Upper lobe of right lung (tissue), 1 donor: ENCODE measurements at places on chromosomes 6 and 20.

DNA sequence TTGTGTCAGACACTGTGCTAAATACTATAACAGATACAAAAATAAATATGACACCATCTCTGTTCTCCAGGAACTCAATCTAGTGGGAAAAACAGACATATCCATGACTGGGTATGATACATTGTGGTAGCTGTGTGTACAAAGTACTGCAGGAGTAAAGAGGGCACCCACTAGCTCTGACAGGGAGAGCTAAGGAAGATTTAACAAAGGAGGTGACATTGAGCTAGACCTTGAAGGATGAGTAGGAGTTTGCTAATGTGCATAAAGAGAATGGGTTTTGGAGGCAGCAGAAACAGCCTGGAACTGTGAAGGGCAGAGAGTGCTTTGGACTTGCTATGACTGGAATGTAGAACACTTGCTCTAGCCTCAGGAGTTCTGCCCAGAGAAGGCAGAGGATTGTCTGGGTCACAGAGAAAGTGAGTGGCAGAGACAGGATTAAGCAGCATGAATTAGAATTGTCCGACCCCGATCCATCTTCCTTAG lies 14.4 kb downstream of the MMP24 start:
- no peak for DNase-seq

GRCh38 chr6:21654361-21654760 lies 60.8 kb downstream of the SOX4 start:
- no peak for DNase-seq

DNA sequence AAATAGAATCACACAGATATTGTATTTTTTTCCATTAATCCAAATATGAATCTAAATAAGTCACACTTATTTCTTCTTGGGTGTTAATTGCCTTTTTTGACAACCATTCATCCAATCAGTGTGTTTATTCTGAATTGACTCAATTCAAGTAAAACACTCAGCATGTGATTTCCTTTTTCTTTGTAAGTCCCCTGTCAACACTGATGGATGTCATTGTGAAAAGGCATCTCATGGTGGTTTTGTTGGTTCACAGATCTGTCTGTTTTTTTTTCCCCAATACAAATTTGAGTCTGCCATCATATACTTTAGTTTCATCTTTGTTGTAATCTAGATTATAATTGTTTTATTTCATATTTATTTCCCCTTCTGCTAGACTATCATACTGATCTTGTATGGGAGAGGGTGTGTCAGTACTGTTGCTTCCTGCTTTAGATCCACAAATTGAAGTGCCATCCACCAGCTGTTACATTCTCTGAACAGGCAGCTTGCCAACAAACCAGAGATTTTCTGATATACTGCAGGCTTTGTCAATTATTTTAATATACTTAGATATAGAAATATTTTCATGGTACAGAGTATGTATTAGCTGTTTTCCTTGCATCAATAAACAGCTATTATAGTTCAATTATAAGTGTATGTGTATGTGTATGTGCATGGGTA lies 64.2 kb upstream of the FLRT3 start:
- no peak for DNase-seq

- DNase-seq, result no peak
Measured at GRCh38 chr6:165722022-165722421, 59.0 kb upstream of the PDE10A start.

DNA sequence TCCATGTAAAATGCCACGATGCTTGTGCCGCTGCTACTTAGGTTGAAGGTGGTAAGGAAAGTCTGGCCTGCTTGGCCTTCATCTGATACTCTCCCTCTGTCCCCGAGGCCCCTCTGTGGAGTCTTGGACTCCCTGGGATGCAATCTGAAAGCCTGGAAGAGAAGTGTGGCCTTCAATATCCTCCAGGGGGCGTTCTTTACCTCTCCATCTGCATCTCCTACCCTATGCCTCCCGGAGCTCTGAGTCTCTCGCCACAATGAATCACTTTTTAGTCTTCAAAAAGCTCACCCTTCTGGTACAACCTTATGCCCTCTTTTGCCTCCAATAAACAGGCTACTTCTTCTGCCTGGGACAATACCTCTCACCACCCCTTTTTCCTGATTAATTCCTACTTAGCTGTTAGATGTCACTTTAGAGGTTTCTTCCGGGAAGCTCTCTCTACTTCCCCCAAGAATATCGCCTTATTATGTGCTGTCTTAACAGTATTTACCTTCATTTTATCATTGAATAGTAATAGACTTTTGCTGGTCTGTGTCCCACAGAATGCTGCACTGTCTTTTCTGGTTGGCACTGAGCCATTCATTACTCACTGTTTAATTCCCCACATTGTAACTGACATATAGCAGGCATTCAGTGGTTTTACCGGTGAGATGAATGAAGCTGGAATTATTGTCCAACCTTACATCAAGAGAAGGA lies 13.9 kb upstream of the ATG5 start:
- no peak for DNase-seq
